Stimulated activated CD8-positive, alpha-beta memory T cell treated with anti-CD3 and anti-CD28 coated beads, Interleukin-15, amount 100 ng/mL, for 48 hours (primary cell): ENCODE measurements at places on chromosomes 7 and 10.

GRCh38 chr7:10655031-10655430 is 318.6 kb upstream of the PHF14 start:
- no peak for DNase-seq

DNA sequence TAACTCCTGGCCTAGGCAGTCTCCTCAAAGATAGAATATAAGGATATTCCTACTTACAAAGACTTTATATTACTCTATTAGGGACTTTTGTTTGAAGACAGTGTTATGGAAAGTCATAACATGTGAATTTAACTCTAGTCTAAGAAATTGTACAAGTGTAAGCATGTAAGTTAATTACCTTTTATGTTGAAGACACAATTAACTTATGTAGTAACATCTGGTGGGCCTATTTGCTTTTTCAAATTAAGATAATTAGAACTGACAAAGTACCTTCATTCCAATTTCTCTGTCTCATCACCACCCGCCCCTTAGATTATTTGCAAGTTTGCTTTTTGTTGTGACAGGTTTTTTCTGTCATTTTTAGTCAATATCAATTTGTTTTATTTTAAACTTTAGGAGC is 126.0 kb upstream of the THSD7A start:
- no peak for DNase-seq

GRCh38 chr7:112092709-112093395 is 113.3 kb downstream of the DOCK4 start:
- DNase-seq = no peak

DNA sequence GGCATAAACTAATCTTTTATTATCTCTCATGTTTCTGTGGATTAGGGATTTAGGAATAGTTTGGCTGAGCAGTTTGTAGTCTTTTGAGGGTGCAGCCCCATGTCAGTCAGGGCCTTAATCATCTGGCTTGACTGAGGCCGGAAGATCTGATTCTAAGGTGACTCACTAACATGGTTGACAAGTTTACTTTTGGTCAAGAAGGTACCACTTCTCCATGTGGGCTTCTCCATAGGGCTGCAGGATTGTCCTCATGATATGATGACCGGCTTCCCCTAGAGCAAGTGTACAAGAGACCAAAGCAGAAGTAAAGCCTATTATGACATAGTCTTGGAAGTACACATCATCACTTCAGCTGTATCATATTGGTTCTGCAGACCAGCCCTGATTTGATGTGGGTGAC is 45.9 kb upstream of the OIT3 start:
- no peak for DNase-seq

DNA sequence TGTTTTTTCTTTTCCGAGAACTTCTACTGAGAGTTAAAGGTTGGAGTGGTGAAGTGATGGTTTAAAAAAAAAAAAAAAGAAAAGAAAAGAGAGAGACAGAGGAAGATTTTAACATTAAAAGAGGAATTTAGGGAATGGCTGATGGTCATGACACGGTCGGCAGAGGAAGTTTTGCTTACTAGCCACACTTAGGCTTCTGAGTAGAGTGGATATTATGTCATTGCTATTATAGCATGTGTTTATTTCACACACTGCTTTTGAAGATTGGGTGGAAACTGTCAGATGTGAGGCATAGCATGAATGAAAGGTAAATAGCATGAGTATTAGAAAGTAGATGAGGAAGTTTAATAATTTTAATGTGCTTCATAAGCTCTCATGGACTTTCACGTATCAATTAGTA is 2.5 kb downstream of the KAT6B start:
- DNase-seq = no peak

DNA sequence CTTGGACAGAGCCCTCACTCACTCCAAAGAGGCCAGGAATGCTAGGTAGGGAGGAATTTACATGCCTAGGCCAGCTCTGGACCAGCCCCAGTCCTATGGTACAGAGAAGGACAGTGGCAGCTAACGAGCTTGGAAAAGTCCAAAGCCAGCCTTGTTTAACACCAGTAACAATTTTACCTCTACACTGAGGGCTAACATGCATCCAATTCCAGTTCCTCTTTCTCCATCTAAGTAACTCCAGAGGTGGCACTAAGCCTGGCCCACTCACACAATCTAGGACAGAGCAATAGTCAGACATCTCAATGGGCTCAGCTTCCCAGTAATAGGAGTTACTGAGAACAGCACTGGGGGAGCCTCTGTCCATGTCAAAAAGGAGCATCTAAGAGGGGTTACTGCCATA is 5.7 kb upstream of the LCOR start:
- DNase-seq = no peak

- no peak for DNase-seq
Measured at GRCh38 chr7:51458693-51459092, 142.1 kb upstream of the COBL start.

DNA sequence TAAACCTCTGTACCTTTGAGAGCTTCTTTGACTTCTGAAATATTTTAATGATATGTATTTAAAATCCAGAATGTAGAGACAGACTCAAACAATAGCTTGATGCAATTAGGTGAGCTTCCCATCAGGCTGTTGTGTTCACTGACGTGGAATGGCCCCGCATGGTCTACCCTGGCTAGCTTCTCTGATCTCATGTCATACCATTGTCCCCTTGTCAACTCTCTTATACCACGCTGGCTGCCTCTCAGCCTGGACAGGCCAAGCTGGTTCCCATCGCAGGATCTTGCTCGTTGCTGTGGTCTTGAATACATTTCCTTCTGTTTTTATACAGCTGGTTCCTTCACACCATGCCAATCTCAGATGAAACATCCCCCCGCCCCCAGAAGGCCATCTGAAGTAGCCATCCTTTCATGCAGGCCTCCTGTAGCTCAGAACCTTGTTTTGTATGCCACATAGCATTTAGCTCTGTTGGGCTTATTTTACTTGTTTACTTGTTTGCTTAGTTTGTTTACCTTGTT is 84.2 kb downstream of the FANK1 start:
- no peak for DNase-seq

DNA sequence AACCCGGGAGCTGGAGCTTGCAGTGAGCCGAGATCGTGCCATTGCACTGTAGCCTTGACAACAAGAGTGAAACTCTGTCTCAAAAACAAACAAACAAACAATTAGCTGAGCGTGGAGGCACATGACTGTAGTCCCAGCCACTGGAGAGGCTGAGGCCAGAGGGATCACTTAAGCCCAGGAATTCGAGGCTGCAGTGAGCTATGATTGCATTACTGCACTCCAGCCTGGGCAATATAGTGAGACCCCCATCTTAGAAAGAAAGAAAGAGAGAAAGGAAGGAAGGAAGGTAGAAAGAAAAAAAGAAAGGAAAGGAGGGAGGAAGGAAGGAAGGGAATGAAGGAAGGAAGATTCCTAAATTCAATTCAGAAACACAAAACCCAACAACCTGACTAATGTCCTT is 141.3 kb upstream of the TNRC18 start:
- no peak for DNase-seq

GRCh38 chr10:42983591-42983990 is 93.3 kb upstream of the RET start:
- no peak for DNase-seq

GRCh38 chr7:2521952-2522591 is 2.5 kb downstream of the LFNG start:
- peak; percentile 76 for DNase-seq

- DNase-seq = no peak
Measured at GRCh38 chr7:43784030-43784584, 25.6 kb downstream of the BLVRA start.

- no peak for DNase-seq
Measured at GRCh38 chr7:125450749-125451148, 521.1 kb upstream of the POT1 start.

- no peak for DNase-seq
Measured at GRCh38 chr7:30642789-30643188, 39.5 kb downstream of the CRHR2 start.
